Esophagus squamous epithelium (tissue), 5 donors: ENCODE measurements at places on chromosomes 6 and 20.

DNA sequence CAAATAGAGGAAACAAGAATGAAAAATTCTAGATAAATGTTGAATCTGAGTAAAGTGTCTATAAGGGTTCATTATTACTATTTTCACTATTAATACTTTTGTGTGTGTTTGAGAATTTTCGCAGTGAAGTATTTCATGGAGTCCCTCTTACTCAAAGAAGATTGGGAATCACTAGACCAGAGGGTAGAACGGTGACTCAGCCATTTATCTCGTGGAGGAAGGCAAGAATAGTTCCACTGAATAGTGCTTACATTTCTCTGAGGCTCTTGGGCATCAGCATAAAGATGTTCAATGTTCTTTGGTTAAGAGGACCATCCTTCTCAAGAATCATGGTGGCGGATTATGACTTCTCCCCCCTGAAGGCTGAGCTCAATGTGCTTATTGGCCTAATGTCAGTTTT, 376.7 kb upstream of the ARID1B start:
- no peak for DNase-seq

DNA sequence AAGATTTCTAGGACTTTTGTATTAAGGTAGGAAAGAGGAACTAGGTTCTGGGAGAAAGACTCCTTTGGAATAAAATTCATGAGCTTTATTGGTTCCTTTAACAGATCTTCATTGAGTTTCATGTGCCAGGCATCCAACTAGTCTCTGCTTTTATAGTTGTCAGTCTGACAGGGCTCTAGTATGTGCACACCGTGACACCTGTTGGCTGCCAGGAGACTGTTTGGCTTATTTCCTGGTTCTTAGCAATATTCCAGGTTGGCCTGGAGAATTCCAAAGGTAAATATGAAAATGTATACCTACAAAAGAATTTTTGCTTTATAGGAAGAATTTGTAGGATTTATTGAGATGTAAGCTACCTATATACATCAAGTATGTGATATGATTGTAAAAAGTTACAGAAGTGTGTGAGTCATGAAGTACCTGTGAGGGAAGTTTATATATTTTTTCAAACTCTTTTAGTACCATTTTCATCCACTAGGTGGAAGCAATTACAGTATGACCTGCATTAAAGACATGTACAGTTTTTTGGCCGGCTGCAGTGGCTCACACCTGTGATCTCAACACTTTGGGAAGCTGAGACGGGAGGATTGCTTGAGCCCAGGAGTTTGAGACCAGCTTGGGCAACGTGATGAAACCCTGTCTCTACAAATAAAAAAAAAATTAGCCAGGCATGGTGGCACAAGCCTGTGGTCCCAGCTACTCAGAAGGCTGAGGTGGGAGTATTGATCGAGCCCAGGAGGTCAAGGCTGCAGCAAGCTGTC, 35.2 kb downstream of the NDUFAF5 start:
- no peak for DNase-seq

DNA sequence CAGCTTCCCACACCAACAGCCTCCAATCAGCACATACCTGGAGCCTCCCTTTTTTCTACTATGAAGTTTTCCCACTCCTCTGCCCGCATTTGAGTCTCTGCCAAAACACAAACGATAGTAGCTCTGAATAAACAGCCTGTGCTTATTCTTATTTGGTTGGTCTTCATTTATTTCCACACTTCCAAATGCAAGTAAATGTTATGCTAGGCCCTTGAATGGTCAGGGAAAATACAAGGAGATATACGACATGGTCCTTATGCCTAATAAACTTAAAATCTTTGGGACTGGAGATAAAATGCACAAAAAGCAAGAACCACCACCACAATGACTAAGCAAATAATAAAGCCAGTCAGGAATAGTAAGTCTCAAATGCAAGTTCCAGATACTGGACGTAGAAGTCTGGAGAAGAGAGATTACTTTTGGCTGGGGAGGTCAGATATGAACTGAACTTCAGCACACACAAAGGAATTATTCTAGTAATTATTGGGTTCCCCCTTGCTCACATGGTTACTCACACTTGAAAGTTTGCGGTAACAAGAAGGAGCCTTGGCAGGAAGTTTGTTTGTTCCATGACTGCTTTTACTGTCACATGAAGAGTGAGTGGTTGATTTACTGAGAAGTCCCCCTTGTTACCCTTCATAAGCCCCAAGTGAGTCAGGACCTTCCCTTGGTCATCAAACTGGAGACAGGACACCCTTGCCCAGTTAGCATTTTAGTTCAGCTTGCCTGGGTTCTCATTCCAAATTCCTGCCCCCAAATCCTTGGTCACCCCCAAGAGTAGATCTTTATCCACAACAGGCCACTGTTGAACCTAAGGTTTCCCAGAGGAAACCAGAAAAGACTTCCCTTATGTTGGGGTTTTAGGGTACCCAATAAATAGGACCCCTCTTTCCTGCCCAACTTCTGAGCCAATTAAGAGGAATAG, 511.2 kb upstream of the JARID2 start:
- DNase-seq = no peak

- DNase-seq = no peak
Observed at GRCh38 chr6:27183060-27183832, 64.3 kb upstream of the PRSS16 start.

DNA sequence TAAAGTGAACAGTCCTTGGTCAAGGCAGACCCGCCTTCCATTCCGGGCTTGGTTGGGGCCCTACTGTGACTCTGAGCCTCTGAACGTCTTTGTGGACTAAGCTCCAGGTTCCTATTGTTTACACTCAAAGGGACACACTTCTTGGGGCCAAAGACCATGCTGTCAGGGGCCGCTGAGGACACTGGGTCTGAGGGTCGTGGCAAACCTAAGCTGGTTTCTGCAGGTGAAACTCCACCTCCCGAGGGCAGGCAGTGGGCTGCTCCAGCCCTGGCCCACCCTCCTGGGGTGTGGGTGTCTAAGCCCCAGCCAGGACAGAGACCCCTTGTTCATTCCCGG, 43.1 kb downstream of the DSTN start:
- no peak for DNase-seq

- DNase-seq = no peak
Observed at GRCh38 chr6:125656287-125656870, 93.1 kb upstream of the HEY2 start.

DNA sequence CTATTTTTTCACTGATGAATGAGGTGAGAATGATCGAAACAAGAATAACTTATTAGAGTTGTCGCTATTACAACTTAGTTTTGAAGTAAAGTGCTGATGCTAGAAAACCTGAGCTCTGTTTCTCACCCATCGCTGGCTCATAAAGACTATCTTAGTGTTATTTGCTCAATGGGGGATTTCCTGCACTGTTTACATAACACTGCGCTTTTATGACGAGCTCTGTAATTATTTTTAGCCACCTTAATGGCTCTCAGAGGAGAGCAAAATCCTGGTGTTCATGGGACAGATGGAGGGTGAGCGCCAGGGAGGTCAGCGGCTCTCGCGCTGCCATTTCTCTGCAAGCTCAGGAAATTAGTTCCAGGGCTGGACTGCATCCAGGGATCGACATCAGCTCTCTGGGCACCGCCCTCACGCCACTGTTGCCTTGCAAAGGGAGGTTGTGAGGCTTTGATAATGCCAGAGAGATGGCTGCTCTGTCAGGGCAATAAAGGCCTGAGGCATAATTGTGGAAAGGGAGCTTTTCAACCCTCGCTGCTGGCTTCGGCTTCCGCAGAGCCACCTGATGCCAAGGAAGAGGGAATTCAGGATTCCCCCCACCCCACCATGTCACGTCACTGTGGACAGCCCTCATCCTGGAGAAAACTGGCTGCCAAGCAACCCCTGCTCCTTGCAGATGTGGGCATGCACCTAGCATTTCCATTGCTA, 72.0 kb downstream of the DACT2 start:
- DNase-seq = no peak

DNA sequence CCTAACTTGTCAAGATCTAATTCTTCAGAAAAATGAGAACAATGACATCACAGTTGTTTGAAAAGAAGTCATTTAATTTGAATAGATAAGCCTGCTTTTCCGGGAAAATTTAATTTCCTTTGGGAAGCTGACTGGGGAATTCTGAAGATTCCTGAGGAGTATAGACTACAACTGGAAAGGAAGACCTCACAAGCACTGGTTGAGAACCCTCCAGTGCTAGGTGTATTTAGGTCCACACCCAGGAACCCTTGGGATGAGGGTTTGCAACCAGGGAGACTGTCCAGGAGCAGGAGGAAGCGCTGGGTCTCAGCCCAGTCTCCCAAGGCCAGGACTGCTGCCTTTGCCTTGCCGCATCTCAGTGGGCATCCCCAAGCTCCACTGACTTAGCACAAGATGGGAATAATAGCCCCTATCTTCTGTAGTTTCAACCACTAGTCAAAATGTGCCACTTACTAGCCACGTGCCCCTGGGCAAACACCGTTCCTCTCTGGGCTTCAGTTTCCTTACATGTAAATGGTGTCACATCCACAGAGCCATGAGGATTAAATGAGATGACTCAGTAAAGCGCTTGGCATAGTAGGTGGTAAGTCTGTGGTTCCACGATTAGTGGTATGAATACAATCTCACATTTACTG, 6.9 kb upstream of the CD93 start:
- DNase-seq = no peak
